SJCRH30 (cell line): ENCODE measurements at places on chromosomes 11 and 22. TPM values are rescaled to one million over a fixed set of nuclear protein-coding genes. Genes with fewer than 3 reads are reported as not detected.

The CYP2D6 gene
- 0.04 TPM in 1 of 2 replicates, not detected in the other for total RNA-seq

The RAB39A gene
- total RNA-seq, result 4.3 and 5.8 TPM in 2 replicates

GRCh38 chr11:126391970-126392632 lies 36.6 kb downstream of the ST3GAL4 start:
- DNase-seq, result no peak

GRCh38 chr11:20017320-20017719 lies 143.0 kb downstream of the DBX1 start:
- DNase-seq, result no peak
